GM12865 (cell line): ENCODE measurements at places on chromosomes 12 and 14.
A peak's percentile ranks its signal among the peaks of the same experiment; 100 is the strongest.

- no peak for DNase-seq
Measured at GRCh38 chr14:93960108-93960475, 16.3 kb downstream of the ASB2 start.

- DNase-seq = peak; percentile 75
Measured at GRCh38 chr14:75231320-75231719, 47.3 kb upstream of the FOS start.

DNA sequence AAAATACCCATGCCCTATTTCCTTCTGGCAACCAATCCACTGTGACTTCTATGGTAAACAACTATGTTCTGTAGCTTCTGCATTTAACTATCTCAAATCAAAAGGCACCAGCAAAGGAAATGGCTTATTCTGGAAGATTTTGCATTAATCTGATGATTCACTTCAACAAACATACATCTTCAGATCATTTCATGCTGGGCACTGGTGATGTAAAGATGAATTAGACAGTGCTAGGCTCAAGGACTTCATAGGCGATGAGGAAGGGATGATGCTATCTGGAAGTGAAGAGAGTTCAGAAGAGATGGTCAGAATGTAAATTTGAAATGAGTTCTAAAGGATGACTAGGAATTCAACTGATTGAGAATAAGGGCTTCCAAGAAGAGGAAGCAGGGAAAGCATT, 363.3 kb downstream of the PAWR start:
- no peak for DNase-seq

DNA sequence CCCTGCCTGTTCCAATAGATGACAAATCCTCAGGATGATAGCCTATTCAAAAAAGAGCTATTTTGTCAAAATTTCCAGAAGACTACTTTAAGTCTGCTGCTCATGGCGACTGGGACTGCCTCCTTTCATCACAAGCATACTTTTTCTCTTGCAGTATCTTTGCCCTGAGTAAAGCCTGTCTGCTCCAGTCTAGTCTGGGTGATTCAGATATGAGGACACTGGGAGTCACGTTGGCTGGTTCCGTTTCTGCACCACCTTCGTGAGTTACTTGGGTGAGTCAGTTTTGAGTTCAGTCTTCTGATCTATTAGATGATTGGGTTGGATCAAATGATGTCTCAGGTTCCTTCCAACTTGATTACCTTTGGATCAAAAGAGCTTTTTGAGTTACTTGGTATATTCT, 301.3 kb upstream of the STXBP6 start:
- DNase-seq = no peak

GRCh38 chr12:116366456-116366776, 88.9 kb upstream of the MED13L start:
- DNase-seq = no peak

DNA sequence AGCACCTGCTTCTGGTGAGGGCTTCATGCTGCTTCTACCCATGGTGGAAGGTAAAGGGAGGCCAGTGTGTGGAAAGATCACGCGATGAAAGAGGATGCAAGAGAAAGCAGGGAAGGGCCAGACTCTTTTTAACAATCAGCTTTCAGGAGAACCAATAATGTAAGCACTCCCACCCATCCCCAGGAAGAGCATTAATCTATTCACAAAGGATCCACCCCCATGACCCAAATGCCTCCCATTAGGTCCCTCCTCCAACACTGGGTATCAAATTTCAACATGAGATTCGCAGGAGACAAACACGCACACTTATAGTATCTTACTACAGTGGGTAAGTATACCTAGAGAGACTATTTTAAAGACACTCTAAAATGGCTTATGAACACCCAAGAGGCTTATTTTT, 80.5 kb upstream of the TMCC3 start:
- DNase-seq = no peak

GRCh38 chr14:76829650-76830421, 3.6 kb downstream of the LRRC74A start:
- no peak for DNase-seq

DNA sequence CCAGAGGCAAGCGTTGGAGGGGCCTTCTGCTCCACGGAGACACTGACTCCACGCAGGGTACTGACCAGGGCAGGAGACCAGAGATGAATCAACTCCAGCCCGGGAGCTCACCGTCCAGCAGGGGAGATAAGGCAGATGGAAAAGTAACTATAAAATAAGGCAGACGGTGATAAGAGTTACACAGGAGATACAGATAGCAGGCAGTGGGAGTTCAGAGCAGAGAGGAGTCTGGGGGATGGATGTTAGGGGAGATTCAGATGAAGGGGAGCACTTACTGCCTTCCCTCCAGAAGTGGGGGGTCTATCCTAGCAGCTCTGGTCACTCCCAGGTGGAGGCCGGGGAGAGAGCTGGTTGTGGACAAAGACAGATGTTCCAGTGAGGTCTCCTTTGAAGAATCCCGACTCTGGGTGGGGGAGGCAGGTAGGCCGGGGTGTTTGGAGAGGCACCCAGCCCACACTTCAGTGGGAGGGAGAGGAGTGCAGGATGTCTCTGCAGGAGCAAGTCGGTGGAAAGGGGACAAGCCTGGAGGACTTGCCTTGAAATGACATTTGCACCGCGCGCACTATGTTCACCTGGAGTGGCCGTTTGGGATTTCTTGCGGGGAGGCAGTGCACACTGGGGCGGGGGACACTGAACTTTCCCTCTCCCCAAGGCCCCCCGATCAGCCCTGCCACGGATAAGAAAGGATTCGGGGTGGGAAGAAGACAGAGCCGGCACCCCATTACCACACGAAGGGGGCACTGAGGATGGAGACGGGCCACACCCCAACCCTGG, 1.2 kb downstream of the PITPNM2 start:
- no peak for DNase-seq

- DNase-seq = no peak
Measured at GRCh38 chr14:28467611-28468010, 299.0 kb upstream of the FOXG1 start.

DNA sequence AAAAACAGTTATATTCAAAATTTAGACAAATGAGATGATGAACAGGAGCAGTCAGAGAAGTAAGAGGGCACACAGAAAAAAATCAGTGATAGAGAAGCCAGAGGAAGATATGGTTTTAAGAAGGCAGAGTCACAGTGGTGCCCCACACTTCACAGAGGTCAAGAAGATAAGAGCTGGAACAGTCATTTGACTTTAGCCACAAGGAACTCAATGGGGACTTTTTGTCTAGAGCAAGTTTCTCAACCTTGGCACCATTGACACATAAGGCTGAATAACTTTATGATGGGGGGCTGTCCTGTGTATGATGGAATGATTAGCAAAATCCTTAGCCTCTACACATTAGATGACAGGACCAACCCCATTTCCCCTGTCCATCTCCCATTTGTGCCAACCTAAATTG, 172.8 kb upstream of the PLEKHG7 start:
- peak; percentile 59 for DNase-seq

GRCh38 chr14:77980475-77981321, 180.8 kb downstream of the ADCK1 start:
- no peak for DNase-seq

GRCh38 chr12:1761857-1762256, 58.5 kb upstream of the LRTM2 start:
- DNase-seq = no peak

DNA sequence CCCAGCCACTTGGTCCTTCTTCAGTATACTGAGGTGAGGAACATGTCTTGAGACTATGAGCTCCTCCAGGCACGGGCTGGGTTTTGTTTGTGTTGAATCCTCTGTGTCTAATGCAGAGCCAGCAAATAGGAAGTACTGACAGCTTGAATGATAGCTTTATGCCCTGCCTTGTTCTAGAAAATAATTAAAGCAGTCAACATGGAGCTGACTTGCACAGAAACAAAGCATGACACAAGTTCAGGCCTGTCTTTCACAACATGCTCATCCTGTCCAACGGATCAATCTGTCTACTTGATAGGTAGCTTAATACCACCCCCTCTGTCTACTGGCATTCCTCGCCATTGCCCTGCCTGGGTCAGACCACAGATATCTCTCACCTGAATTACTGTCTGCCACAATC, 140.9 kb downstream of the ESRRB start:
- DNase-seq = no peak

DNA sequence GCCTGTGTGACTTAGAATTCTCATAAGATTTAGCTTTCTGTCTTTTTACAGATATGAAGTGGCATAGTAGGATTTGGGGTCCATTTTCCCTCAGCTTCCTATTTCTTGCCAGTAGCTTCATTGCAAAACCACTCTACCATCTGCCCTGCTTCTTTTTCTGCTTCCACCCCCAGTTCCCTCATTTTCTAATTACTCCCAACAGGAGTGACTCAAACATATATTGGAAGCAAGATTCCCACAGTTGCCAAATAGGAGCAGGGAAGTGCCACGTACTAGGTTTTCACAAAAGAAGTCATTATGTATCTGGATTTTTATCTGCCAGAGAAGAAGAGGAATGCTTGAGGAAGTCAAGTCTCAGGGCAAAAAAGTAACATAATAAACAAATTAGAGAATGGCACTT, 64.1 kb downstream of the ANO4 start:
- no peak for DNase-seq

DNA sequence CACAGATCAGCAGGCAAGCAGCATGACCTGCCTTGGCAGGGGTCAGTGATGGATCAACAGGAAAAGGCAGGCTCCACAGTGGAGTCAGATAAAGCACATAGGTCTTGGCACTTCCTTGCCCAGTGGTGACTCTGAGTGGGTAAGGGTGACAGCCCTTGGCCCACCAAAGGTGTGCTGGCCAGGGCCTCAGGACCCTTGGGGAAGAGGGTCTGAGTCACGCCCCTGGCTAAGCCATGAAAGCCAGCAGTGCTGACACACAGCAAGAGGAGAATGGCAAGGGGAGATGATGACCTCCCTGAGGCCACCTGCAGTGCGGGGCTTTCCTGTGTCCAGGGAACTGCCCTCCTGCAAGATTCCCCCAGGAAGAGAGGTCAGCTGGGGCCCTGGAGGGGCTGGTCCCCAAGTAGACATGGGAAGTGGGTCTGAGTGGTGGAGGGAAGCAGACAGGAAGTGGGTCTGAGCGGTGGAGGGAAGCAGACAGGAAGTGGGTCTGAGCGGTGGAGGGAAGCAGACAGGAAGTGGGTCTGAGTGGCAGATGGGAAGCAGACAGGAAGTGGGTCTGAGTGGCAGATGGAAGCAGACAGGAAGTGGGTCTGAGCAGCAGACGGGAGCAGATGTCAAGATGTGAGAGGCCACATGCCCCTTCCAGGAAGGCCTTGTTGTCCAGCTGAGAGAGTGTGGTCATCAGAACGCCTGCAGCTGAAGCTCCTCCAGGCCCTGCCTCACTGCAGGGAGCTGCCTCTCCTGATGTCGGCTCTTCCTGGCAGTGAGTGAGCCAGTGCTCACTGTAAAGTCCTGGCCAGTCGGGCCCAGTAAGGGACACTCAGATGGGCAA, 34.8 kb downstream of the DIO3 start:
- DNase-seq = peak; percentile 25

- DNase-seq = no peak
Measured at GRCh38 chr12:30025317-30025716, 241.6 kb upstream of the TMTC1 start.

GRCh38 chr14:33362934-33363333, 424.3 kb downstream of the NPAS3 start:
- DNase-seq = no peak

- DNase-seq = no peak
Measured at GRCh38 chr12:111503116-111503515, 96.0 kb downstream of the ATXN2 start.

DNA sequence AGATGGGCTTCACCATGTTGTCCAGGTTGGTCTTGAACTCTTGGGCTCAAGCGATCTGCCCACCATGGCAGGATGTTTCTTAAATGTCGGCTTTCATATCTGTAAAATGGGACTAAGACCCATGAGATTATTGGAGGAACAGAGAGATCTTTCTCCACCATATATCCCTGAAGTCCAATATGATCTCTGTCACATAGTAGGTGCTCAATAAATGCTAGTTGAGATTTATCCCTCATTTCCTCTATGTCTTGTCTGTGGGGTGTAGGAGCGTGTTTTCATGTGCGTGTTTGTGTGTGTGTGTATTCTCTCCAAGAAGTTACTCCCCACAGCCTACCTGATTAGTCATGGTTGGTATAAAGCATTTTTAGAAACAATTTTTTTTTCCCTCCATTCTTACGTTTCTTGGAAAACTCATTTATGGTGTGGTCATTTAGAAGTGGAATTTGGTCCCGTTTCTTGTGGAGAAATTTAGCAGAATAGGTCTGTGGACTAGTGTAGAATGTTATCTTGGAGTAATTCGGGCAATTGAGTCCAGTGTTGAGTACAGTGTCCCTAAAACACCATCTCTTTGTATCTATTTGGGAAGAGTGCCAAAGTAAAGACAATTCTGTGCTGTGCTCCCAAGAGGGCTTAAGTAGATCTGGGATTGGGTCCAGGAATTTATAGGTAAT, 4.3 kb downstream of the STRAP start:
- no peak for DNase-seq

DNA sequence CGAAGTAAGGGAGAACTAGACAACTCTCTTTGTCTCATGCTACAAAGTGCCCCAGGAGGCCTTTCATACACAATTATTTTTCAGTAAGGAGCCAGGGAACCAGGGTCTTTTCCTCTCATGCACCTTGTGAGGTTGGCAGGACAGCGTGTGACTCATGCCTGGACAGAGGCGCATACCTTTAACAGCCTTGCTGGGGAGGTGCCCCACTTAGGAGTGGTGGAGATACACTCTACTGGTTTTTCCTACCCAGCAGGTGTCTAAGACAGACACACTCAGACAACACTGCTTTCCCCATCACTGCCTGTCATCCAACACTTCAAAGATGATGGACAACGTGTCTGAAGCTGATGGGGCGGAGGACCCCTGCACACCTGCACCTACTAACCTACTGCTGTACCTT, 49.1 kb downstream of the B4GALNT3 start:
- no peak for DNase-seq

- DNase-seq = no peak
Measured at GRCh38 chr12:115349711-115350110, 665.7 kb upstream of the TBX3 start.

GRCh38 chr12:15757553-15758255, 31.5 kb downstream of the EPS8 start:
- DNase-seq = no peak

DNA sequence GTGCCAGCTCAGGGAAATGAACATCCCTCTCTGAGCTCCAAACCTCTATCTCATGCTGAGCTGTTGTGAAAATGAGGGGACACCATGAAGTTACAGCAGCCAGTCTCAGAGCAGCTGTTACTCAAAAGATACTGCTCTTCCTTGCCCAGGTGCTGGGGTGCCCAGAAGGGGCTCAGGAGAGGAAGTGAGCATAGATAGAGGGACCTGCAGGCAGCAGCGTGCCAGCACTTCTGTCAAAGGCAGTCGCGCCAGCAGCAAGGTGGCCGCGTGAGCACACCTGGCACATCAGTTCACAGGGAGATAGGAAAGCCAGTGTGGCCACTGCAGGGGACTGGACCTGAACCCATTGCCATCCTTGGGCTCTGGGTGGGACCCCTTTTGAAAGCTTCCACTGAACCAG, 27.8 kb downstream of the C14orf132 start:
- DNase-seq = no peak

- no peak for DNase-seq
Measured at GRCh38 chr12:122072031-122072970, 6.3 kb upstream of the MLXIP start.
